ENCODE measurements at places on chromosomes 3 and 15. TPM values are rescaled to one million over a fixed set of nuclear protein-coding genes. Genes with fewer than 3 reads are reported as not detected.

- no peak for DNase-seq
Measured at GRCh38 chr3:136545664-136546268, 206.4 kb downstream of the STAG1 start.

- peak; percentile 70 for DNase-seq
Measured at GRCh38 chr3:136075218-136075808, 109.8 kb downstream of the PPP2R3A start.

- DNase-seq: no peak
Measured at GRCh38 chr15:98103570-98103969, 143.1 kb downstream of the ARRDC4 start.

Gene XCR1
- total RNA-seq: 0.70 TPM

DNA sequence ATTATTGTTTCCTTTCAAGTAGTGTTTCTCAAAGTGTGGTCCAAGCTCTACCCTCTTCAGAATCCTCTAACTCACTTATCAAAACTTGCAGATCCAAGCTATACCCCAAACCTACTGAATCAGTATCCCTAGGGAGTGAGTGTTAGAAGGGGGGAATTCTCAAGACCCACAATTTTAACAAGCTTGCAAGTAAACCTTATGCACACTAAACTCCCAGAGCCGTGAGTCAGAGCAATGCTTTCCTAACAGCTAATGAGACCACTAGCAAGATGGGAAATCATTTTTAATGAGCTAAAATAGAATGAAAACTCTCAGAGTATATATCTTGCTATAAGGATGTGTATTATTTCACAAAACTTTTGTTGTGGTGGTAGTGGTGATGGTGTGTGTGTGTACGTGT lies 41.1 kb upstream of the SRGAP3 start:
- DNase-seq: no peak

DNA sequence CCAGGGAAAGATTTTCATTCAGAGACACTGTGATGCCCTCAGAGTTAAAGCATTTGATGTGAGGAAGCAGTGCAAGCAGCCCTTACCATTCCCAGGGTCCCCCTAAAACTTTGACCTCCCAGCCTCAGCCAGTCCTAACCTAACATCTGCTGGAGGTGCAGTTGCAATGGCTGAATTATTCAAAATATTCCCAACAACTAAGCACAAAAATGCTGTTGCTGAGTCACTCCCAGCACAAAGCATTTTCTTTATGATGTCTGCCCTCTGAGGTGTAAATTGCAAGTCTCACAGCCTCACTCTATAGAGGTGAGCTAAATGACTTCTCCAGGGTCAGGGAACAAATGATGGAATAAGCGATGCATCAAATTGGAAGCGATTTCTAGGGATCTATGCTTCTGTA lies 6.4 kb upstream of the REC114 start:
- DNase-seq: no peak

Gene TMEM158
- 6.5 TPM for total RNA-seq

DNA sequence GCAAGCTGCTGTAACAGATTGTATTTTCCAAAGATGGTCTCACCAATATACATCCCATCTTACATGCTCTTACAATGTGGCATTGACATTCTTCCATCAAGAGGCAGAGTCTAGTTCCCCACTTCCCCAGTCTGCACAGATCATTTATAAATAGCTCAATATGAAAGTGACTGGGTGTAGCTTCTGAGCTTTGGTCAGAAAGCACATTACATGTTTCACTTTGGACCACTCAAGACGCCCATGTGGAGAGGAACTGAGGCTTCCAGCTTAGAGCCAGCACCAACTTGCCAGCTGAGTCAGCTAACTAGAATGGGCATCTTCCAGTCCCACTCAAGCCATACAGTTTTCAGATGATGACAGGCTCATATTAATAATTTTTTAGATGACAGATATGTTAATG lies 45.5 kb downstream of the GREM1 start:
- no peak for DNase-seq

- DNase-seq: no peak
Measured at GRCh38 chr3:141009496-141009895, 41.7 kb upstream of the SPSB4 start.

DNA sequence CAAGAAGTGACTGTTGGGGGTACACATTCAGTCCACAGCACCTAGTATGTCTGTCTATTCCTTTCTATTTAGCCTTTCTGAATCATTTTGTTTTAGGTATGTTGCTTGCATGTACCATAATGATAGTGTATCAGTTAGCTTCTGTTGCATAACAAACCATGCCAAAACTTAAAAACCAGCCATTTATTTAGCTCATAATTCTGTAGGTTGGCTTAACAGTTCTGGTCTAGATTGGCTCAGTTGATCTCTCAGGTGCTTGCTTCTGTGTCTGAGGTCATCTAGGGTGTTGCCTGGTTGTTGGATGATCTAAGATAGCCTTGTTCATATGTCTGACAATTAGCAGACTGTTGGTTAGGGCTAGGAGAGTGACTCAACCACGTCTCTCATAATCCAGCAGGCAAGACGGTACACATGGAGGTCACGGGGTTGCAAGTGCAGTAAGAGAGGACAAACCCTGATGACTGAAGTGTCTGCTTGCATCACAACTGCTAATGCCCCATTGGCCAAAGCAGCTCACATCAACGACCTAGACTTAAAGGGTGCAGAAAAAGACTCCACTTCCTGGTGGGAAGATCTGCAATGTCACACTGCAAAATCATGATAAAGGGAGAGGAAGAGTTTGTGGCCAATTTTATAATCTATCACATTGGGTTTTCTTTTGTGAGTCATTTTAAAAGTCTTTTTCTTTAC lies 6.8 kb upstream of the PDCD6IP start:
- DNase-seq: no peak

Gene FETUB
- total RNA-seq: not detected

DNA sequence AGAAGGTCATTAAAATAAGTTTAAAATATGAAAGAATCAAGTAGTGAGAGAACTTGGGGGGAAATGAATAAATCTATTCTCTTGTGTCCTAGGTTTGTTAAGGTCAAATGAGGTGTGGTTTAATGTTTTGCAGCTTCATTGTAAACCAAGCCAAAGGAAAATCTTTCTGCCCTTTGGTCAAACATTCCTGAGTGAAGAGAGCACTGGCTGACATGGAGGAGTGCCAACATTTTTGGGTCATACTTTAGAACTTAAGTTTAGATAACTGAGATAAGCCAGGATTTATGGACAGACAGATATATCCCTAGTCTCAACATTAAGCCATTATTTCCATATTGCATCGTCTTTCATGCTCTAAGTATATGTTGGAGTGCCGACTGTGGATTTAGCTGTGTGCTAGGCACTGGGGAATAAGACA lies 66.4 kb downstream of the PTPRG start:
- no peak for DNase-seq

Gene C2CD4A
- total RNA-seq: 0.49 TPM

- no peak for DNase-seq
Measured at GRCh38 chr15:38285456-38285855, 32.8 kb downstream of the SPRED1 start.

- no peak for DNase-seq
Measured at GRCh38 chr3:170528726-170529125, 57.1 kb downstream of the SLC7A14 start.

DNA sequence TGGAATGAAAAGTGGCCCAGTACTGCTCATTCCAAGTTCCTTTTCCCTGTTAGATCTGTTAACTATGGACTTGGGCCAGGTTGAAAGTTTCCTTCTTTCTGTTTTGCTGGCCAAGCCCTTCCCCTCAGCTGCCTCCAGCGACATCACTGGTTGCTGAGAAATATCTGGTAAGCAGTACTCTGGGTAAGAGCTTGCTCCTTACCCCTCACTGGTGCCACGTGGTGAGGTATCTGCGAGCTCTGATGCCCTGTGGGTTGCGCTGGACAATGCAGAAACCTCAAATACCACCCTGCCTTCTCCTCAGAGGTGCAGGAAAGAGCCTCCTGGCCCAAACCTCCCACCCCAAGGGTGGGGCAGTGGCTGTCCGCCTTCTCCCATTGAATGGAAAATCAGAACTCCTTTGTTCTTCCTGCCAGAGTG lies 42.9 kb upstream of the APH1B start:
- DNase-seq: peak; percentile 53

Gene SLCO2A1
- 89.1 TPM for total RNA-seq

Gene GLCE
- total RNA-seq: 15.5 TPM

DNA sequence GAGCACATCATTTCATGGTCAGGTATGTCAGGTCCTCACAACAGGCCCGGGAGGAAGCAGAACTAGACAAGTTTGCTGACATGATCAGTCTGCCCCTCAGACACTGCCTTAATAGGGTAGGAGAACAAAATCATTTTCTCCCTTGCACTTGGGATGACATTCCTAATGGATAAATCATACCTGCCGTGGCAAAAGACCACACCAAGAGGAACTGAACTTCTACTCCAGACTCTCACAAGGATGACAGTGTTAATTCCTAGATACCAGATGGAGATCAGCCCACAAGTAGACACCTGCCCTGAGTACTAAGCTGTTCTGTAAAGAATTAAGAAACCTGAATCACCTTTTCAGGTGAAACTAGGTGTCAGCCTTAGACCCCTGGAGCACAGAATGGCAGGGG lies 19.5 kb downstream of the SIAH2 start:
- DNase-seq: no peak

DNA sequence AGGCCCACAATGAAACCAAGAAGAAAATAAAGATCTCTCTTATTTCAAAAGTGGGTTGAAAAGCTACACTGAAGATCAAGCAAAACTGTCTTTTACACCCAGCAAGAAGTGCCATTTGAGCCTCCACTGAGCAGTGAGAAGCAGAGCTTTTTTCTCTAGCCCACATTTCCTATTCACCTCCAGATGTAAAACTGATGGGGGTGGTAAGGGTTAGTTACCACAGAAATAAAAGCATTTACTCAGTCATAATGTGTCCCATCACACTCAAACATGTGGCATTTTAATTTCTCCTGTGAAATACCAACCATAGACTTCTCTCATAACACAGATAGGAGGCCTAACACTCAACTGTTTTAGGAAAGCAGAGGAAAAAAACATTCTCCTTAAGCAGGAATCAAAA lies 21.0 kb downstream of the IFT57 start:
- DNase-seq: no peak

DNA sequence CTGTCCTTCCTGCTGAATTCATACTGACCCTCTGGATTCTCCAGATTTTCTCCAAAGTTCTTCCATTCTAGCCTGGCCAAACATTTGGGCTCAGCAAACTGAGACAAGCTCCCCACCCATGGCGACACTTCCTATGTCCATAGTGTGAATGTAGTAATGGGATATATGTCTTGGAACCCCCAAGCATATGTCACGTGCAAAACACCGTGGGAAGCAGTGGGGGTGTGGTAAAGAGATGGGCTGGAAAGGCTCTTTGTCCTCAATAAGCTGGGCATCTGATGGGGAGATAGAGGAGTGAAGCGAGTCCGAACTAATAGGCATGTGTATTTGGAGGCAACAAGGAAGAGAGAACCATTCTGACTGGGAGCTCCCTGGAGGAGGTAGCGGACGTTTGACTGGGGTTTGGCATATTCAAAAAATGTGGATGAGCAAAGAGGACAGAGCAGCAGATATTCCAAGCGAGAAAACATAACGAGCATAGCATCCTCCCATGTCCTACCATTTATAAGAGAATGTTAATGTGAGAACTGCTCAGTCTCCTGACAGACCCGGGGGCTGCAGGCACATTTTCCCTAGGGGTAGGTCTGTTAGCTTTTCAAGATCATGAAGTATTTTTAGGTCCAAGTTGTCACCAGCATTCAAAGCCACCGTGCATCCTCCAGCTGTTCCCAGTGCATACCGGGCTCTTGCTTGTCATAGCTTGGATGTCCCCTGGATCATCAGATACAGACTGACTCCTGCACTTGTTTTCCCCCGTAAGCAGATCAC lies 25.6 kb downstream of the TPM1 start:
- DNase-seq: no peak

- no peak for DNase-seq
Measured at GRCh38 chr3:4827767-4828166, 151.5 kb upstream of the BHLHE40 start.

DNA sequence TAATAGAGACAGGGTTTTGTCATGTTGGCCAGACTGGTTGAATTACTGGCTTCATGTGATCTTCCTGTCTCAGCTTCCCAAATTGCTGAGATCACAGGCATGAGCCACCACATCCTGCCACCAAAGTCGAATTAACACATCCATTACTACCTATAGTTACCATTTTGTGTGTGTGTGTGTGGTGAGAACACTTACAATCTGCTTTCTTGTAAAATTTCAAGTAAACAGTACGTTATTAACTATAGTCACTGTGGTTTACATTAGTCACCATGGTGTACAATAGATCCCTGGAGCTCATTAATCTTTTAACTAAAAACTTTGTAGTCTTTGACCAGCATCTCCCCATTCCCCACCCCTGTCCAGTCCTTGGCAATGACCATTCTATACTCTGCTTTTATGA lies 270.0 kb downstream of the NAALADL2 start:
- no peak for DNase-seq

DNA sequence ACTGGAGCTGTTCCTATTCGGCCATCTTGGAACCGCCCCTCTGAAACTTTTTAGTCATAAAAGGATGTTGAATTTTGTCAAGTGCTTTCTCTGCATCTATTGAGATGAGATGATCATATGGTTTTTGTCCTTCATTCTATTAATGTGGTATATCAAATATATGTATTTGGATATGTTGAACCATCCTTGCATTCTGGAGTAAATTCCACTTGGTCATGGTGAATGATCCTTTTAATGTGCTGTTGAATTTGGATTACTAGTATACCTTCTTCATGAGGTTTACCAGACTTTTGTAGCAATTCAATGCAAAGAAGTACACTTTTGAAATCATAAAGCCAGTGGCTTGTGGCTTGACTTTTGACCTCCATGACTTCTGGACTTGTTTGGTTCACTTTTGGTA lies 33.4 kb upstream of the XRN1 start:
- no peak for DNase-seq

DNA sequence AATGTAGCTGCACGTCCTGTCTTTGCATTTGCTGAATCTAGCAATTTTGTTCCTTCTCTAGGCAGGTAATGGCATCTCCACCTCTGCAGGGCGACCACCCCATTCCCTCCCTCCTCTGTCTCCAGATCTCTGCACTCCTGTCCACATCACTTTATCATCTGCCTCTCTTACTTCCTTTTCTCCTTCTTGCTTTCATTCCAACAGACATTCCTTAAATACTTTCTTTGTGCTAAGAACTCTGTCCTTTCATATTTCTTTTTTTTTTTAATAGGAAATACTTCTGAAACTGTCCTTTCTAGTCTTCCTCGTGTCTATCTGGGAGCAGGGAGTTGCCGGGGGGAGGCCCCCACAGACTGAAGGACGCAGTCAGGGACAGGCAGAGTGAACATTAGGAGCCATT lies 7.2 kb downstream of the ITIH3 start:
- no peak for DNase-seq

Measured in ureter (tissue), 1 donor.